ENCODE measurements at places on chromosomes 3 and 15. TPM values are rescaled to one million over a fixed set of nuclear protein-coding genes. Genes with fewer than 3 reads are reported as not detected.
A peak's percentile ranks its signal among the peaks of the same experiment; 100 is the strongest.

DNA sequence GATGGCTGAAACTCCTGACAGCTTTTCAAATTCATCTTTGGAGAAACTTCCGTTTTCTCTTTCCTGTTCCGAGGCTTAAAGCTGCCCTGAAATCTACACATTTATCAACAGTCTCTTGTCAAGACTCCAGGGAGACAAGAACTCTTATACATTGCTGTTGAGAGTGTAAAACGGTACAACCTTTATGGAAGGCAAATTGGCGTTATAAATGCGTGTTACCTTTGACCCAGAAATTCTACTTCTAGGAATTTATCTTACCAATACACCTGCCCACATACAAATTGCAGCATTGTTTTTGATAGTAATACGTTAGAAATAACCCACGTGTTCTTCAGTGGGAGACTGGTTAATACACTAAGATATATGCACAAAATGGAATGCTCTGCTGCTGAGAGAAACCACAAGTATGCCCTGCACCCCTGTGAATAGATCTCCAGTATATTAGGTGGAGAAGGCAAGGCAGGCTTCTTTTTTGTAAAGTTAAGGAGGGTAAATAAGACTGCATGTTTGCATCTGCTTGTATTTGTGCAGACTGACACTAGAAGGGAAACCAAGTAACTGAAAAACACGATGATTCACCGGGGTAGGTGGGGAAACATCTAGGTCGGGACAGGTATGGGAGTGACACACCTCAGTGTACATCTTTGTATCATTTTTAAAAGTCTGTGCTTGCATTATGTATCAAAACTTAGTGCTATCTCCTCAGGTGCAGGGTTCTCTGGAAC, 97.5 kb downstream of the IGF1R start:
- no peak overlapping the region for H3K27ac ChIP-seq
- no peaks in the 10 kb centered on the region for H3K4me1 ChIP-seq
- H3K4me3 ChIP-seq, result no peak overlapping the region
- peaks cover 2% of the 10 kb centered on the region for H3K27me3 ChIP-seq
- no peak for DNase-seq

DNA sequence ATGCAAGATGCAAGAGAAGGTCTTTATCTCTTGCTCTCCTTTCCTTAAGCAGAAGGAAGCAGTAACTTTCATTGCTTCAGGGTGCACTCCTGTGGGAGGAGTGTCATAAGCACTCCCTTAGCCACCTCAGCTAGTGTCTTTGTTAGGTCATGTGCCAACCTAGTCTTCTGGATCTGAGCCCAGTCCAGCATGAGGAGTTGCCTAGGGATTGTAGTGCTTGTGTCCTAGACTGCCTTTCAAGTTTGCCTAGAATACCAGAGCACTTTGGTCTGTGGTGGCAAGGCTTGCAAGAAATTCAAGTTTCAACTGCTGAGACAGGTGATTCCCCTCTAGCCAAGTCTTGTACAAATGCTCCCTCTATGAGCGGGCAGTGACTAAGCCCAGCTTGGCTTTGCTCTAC, 633.6 kb downstream of the ZNF385D start:
- DNase-seq, result no peak
- H3K4me3 ChIP-seq, result no peak overlapping the region
- no peaks in the 10 kb centered on the region for H3K27me3 ChIP-seq
- no peaks in the 10 kb centered on the region for H3K4me1 ChIP-seq
- H3K27ac ChIP-seq, result no peak overlapping the region

- H3K27ac ChIP-seq, result no peak overlapping the region
- no peaks in the 10 kb centered on the region for H3K4me1 ChIP-seq
- H3K36me3 ChIP-seq, result no peaks in the 10 kb centered on the region
- H3K4me3 ChIP-seq, result no peak overlapping the region
- H3K27me3 ChIP-seq, result no peaks in the 10 kb centered on the region
- DNase-seq, result no peak
Observed at GRCh38 chr3:140630366-140630765, 47.5 kb upstream of the TRIM42 start.

AGTR1 gene
- 0.07 TPM for total RNA-seq

THPO gene
- total RNA-seq, result 0.62 TPM

CIDEC gene
- total RNA-seq, result not detected

- DNase-seq, result no peak
- H3K4me1 ChIP-seq, result peaks cover 19% of the 10 kb centered on the region
- no peaks in the 10 kb centered on the region for H3K36me3 ChIP-seq
Observed at GRCh38 chr3:112774293-112774926, 72.3 kb downstream of the CD200R1L start.

- no peak overlapping the region for H3K27ac ChIP-seq
- H3K4me1 ChIP-seq, result no peaks in the 10 kb centered on the region
- no peaks in the 10 kb centered on the region for H3K36me3 ChIP-seq
- H3K27me3 ChIP-seq, result no peaks in the 10 kb centered on the region
- no peak for DNase-seq
- H3K4me3 ChIP-seq, result no peak overlapping the region
Observed at GRCh38 chr3:25090698-25091453, 337.2 kb upstream of the RARB start.

DNA sequence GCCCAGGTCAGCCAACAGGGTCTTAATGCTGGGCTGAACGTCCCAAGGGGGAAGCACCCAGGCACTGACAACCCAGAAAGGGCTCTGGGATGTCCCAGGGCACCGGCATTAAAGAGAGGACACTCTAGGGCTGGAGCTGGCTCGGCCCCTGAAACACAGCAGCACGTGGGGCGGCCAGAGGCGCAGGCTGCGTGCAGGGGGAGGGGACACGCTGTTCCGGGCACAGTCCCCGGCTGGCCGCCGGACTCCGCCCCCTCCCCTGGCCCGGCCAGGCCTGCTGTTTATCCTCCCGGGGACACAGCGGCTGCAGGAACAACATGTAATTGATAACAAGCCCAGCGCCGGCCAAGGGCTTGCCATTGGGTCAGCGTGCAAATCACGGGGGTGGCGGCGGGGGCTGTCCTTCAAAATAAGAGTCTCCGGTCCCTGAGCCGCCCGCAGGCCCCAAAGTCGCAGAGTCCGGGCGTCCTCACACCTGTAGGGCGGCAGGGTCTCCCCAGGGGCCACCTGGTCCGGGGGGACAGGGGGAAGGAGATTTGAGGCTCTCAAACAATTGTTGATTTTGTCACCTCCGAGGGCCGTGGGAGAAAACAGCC, 1.3 kb downstream of the KLF15 start:
- H3K36me3 ChIP-seq, result no peaks in the 10 kb centered on the region
- H3K27ac ChIP-seq, result peak overlapping the region; percentile 49
- H3K27me3 ChIP-seq, result no peaks in the 10 kb centered on the region
- DNase-seq, result peak; percentile 90
- peaks cover 5% of the 10 kb centered on the region for H3K4me1 ChIP-seq
- peak overlapping the region; percentile 40 for H3K4me3 ChIP-seq

DNA sequence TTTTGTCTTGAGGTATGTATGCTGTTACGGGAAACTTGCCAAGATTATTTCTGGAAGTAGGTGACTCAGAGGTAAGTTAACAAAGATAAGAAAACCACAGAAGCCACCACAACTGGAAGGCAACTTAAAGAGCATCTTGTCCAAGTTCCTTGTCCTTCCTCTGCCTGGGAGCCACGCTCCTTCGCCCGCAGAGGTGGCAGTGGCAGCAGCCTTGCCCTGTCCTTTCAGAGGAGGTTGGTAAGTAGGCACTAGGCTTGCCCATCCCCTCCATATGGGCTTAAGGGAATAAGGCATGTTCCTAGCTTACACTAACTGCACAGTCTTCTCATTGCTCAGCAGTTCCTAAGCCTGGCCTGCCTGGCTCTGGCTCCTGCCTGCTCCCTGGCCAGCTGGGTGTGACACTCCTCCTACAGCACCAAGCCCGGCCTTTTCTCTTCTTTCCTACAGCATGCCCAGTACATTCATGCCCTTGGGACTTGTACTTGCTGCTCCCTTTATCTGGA, 48.0 kb upstream of the RAB6B start:
- DNase-seq, result peak; percentile 67
- no peaks in the 10 kb centered on the region for H3K36me3 ChIP-seq
- no peak overlapping the region for H3K27ac ChIP-seq
- H3K4me3 ChIP-seq, result no peak overlapping the region

DNA sequence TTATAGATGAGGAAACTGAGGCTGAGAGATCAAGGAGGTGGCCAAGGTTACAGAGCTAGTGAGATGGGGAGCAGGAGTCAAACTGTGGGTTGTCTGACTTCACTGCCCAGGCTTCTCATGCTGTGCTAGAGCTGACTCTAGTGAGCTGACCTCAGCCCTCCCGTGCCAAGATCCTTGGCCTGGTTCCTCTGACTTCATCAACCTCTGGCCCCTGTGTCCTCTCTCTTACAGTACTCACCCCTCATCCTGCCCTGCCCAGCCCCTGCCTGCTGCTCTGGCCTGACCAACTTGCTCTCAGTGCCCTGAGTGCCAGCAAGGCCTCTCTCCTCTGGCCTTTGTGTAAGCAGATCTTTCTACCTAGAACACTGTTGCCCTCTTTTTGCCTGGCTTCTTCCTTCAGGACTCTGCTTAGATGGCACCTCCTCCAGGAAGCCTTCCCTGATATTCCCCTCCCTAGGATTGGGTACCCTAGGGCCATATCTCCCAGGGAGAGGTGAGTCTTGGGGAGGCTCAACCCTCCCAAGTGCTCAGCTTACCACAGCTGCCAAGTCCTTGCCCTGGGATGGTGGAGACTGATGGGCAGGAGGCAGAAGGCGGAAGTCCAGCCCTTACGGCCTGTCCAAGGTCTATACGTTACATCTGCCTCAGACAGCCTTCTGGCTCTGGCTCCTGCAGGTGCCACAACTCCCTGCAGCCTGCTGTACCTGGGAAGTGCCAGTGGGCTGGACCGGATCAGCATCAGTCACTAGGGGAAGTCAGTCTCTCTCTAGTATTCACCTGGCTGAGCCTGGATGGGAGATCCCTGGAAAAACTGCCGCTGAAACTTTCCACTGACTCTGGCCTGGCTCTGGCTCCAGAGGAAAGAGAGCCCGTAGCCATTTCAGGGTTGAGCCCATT, 36.3 kb upstream of the FAM107A start:
- H3K27ac ChIP-seq, result no peak overlapping the region
- no peaks in the 10 kb centered on the region for H3K36me3 ChIP-seq
- H3K4me3 ChIP-seq, result no peak overlapping the region

WDR72 gene
- not detected for total RNA-seq

DNA sequence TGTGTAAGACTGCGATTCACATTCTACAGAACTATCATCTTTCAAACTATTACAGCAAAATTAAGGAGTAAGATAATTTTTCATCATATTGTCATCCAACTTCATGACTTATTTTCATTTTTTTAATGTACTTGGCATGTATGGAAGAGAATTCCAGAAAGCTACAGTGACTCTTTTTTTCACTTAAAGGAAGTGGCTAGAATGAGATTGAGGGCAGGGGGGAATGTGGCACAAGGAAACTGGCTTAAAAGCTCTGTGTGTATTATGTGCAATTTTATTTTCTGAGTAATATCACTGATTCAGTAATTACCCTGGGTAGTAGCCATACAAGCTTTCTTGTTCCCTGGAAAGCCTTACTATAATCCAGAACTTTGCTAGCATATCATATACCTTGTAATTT, 94.6 kb downstream of the FILIP1L start:
- H3K27ac ChIP-seq, result no peak overlapping the region
- H3K4me3 ChIP-seq, result no peak overlapping the region
- H3K27me3 ChIP-seq, result no peaks in the 10 kb centered on the region
- H3K36me3 ChIP-seq, result no peaks in the 10 kb centered on the region

GRCh38 chr3:184813357-184813756, 1.4 kb downstream of the VPS8 start:
- H3K36me3 ChIP-seq, result no peaks in the 10 kb centered on the region
- H3K4me1 ChIP-seq, result peaks cover 5% of the 10 kb centered on the region
- no peak for DNase-seq
- no peaks in the 10 kb centered on the region for H3K27me3 ChIP-seq
- H3K27ac ChIP-seq, result no peak overlapping the region

SFMBT1 gene
- total RNA-seq, result 5.9 TPM

GRCh38 chr3:71784914-71785531, at the start of gene PROK2:
Gene PROK2, minus strand, starts transcription at chr3:71785148. Its CDS starts 96 bp downstream, at chr3:71785052.
- no peak within 1 kb of the TSS for H3K4me3 ChIP-seq
- DNase-seq, result no peak
- no peaks in the 10 kb centered on the region for H3K36me3 ChIP-seq
- no peak within 1 kb of the TSS for H3K27ac ChIP-seq
- no peaks in the 10 kb centered on the region for H3K4me1 ChIP-seq

TGM5 gene
- not detected for total RNA-seq

GRCh38 chr15:50181969-50182218, at the start of gene SLC27A2:
Gene SLC27A2, plus strand, starts transcription at chr15:50182196. Its CDS starts 232 bp downstream, at chr15:50182428.
- peak within 1 kb of the TSS; percentile 38 for H3K27ac ChIP-seq
- H3K4me3 ChIP-seq, result peak within 1 kb of the TSS; percentile 65
- H3K27me3 ChIP-seq, result no peaks in the 10 kb centered on the region
- H3K4me1 ChIP-seq, result peaks cover 16% of the 10 kb centered on the region

DNA sequence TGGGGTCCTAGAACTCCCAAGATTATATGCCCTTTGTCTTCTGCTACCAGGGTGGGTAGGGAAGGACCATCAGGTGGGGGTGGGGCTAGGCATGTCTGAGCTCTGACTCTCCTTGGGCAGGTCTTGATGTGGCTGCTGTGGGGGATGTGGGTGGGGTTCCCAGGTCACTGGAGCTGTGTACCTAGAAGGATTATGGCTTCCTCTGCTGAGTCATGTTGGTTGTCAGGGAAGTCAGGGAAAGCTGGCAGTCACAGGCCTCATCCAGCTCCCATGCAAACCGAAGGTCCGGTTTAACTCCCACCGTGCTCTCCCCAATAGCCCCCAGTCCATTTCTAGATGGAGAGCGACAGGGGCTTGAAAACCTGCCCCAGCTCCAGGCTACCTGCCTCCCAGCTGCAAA, 35.2 kb downstream of the EID1 start:
- no peaks in the 10 kb centered on the region for H3K27me3 ChIP-seq
- no peaks in the 10 kb centered on the region for H3K36me3 ChIP-seq
- DNase-seq, result no peak
- peaks cover 9% of the 10 kb centered on the region for H3K4me1 ChIP-seq
- H3K4me3 ChIP-seq, result no peak overlapping the region
- peak overlapping the region; percentile 36 for H3K27ac ChIP-seq

GRCh38 chr3:71389911-71390573, 193.5 kb downstream of the FOXP1 start:
- H3K36me3 ChIP-seq, result no peaks in the 10 kb centered on the region
- H3K27me3 ChIP-seq, result no peaks in the 10 kb centered on the region
- H3K27ac ChIP-seq, result peak overlapping the region; percentile 69
- H3K4me1 ChIP-seq, result no peaks in the 10 kb centered on the region
- H3K4me3 ChIP-seq, result peak overlapping the region; percentile 8

Measured in K562 (cell line).